Calu3 (cell line): ENCODE measurements at places on chromosomes 12 and 14. TPM values are rescaled to one million over a fixed set of nuclear protein-coding genes. Genes with fewer than 3 reads are reported as not detected.
A peak's percentile ranks its signal among the peaks of the same experiment; 100 is the strongest.

DNA sequence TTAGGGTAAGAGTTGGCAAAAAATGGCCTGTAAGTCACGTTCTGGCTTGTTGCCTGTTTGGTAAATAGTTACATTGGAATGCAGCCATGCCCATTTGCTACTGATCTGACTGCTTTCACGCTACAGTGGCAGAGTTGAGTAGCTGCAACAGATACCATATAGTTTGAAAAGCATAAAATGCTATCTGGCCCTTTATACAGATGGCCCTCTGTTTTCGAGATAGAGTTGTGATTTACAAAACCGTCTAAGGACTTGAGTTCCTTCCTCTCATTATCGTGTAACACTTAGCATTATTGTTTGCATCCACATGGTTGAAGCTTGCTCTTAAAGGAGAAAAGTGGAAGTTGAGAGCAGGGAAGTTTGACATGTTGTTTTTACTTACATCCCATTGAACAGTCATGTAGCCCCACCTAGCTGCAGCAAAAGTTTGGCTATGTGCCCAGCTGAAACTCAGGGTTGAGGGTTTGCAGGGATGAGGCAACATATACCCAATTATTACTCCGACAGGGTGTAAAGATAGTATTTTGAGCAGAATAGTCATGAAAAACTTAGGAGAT is 11.3 kb upstream of the SCFD1 start:
- no peaks in the 10 kb centered on the region for H3K27me3 ChIP-seq
- peak; percentile 66 for DNase-seq
- no peak overlapping the region for H3K4me3 ChIP-seq
- peaks cover 38% of the 10 kb centered on the region for H3K4me1 ChIP-seq
- H3K36me3 ChIP-seq: peaks cover 6% of the 10 kb centered on the region

DNA sequence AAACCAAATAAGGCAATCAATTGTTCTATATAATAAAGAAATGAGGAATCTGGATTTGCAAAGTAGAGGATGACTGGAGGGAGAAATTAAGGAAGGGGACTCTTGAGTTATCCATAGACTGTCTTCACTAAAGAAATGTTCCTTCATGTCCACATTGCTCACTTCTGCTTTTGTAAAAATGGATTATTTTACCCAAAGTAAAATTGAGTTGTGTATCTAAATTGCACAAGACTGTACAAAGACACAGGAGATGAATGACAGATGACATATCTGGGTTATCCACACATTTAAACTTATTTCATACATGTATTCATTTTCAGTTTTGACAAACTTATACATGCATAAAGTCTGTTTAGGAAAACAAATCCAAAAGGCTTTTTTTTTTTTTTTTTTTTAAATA is 11.3 kb downstream of the ATP2B1 start:
- no peaks in the 10 kb centered on the region for H3K27me3 ChIP-seq
- H3K4me1 ChIP-seq: peaks cover 71% of the 10 kb centered on the region
- H3K27ac ChIP-seq: no peak overlapping the region

DNA sequence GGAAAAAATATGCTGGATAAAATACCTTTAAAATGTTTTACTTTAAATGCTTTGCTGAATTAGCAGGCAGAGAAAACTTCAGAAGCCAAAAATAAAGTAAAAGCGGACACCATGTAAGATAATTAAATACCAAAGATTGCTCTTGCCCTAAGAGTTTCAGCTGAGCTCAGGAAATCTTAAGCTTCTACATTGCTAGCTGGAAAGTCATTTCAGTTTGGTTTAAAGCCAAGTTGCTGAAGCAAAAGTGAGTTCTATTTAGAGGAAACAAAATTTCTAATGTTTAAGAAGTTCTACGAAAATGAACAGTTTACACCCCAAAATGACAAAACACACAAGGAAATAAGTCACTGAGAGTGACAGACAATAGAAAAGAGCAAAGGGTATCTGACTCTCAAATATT is 310.0 kb downstream of the ADAMTS20 start:
- peaks cover 8% of the 10 kb centered on the region for H3K4me1 ChIP-seq
- no peaks in the 10 kb centered on the region for H3K27me3 ChIP-seq
- H3K4me3 ChIP-seq: no peak overlapping the region
- DNase-seq: no peak
- no peak overlapping the region for H3K27ac ChIP-seq

Gene AKAP3
- 1.5 and 1.6 TPM in 2 replicates for total RNA-seq

DNA sequence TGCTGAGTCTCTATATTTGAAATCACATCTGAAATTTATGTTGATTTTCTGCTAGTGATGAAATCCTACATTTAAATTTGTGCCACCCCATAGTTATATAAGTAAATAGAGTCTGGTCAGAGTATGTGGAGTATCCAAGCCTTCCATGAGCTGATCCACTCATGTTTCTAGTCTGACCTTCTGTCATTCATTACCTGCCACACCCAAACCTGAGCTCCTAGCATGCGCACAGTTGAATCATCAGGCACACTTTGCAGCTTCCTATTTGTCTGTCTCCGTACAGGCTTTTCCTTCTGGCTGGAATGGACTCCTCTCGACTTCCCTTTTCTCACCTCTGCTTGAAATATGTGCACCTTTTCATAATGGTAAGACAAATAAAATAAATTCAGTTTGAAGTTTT is 45.3 kb upstream of the LRIG3 start:
- peaks cover 50% of the 10 kb centered on the region for H3K4me1 ChIP-seq
- H3K4me3 ChIP-seq: no peak overlapping the region
- H3K27me3 ChIP-seq: no peaks in the 10 kb centered on the region
- H3K27ac ChIP-seq: peak overlapping the region; percentile 52
- DNase-seq: peak; percentile 45

Gene DBX2
- total RNA-seq: not detected in 2 replicates

DNA sequence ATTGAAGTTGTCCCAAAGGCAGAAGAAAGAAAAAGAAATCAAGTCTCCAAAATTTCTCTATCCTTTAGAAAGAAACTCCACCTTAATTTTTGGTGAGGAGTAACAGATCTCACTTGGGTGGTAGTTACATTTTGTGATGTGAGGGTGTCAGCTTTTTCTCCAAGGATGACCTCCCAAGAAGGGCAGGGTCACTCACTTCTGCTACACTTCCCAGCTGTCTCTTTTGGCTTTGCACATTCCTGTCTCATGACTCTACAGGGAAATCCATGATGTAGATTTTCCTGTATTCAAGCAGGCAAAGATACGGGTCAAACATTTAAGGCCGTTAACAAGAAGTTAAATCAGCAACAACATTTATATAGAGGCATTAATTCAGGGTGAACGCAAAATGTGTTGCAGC is 1016.4 kb downstream of the NRXN3 start:
- no peak overlapping the region for H3K27ac ChIP-seq
- no peak overlapping the region for H3K4me3 ChIP-seq
- DNase-seq: no peak
- no peaks in the 10 kb centered on the region for H3K36me3 ChIP-seq
- H3K4me1 ChIP-seq: no peaks in the 10 kb centered on the region
- no peaks in the 10 kb centered on the region for H3K27me3 ChIP-seq

- no peak for DNase-seq
- H3K27me3 ChIP-seq: no peaks in the 10 kb centered on the region
- peaks cover 5% of the 10 kb centered on the region for H3K36me3 ChIP-seq
- no peak overlapping the region for H3K4me3 ChIP-seq
- H3K27ac ChIP-seq: no peak overlapping the region
Observed at GRCh38 chr12:127162307-127162706, 1104.7 kb upstream of the TMEM132C start.

GRCh38 chr12:98752726-98753125 is 107.6 kb downstream of the APAF1 start:
- peaks cover 11% of the 10 kb centered on the region for H3K4me1 ChIP-seq
- no peak for DNase-seq
- H3K27me3 ChIP-seq: peaks cover 26% of the 10 kb centered on the region

Gene STAB2
- total RNA-seq: not detected in 2 replicates

Gene CLECL1
- total RNA-seq: not detected in 2 replicates

Gene KRT71
- not detected in 2 replicates for total RNA-seq

Gene AICDA
- not detected in 2 replicates for total RNA-seq

Gene SUSD6
- total RNA-seq: 44.7 and 45.5 TPM in 2 replicates

- no peaks in the 10 kb centered on the region for H3K36me3 ChIP-seq
- no peak overlapping the region for H3K27ac ChIP-seq
- no peak overlapping the region for H3K4me3 ChIP-seq
- H3K27me3 ChIP-seq: peaks cover 75% of the 10 kb centered on the region
- DNase-seq: peak; percentile 20
Observed at GRCh38 chr14:92890830-92891588, 31.9 kb upstream of the CHGA start.

DNA sequence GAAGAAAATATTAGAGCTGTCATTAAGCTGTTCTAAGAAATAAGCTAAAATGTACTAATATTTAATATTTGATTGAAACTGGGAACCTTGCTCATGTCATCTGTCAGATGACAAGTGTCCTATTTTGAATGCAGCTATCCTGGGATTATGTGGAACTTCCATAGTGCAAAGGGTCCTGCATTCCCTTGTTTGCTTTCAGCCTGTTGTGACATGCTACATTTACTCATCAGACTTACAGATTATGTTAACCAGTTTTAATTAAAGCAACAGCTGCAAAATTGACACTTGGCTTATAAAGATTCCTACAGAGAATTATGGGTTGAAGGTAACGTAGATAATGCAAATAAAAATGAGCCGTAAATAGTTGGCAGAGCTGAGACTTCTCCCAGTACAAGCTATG is 458.4 kb upstream of the RGS6 start:
- H3K4me1 ChIP-seq: no peaks in the 10 kb centered on the region
- DNase-seq: no peak
- no peaks in the 10 kb centered on the region for H3K27me3 ChIP-seq
- no peaks in the 10 kb centered on the region for H3K36me3 ChIP-seq
- H3K4me3 ChIP-seq: no peak overlapping the region

GRCh38 chr12:33988197-33988805 is 34.0 kb upstream of the ALG10 start:
- H3K4me1 ChIP-seq: peaks cover 40% of the 10 kb centered on the region
- H3K27me3 ChIP-seq: no peaks in the 10 kb centered on the region
- peak overlapping the region; percentile 79 for H3K27ac ChIP-seq
- H3K36me3 ChIP-seq: no peaks in the 10 kb centered on the region
- DNase-seq: no peak

DNA sequence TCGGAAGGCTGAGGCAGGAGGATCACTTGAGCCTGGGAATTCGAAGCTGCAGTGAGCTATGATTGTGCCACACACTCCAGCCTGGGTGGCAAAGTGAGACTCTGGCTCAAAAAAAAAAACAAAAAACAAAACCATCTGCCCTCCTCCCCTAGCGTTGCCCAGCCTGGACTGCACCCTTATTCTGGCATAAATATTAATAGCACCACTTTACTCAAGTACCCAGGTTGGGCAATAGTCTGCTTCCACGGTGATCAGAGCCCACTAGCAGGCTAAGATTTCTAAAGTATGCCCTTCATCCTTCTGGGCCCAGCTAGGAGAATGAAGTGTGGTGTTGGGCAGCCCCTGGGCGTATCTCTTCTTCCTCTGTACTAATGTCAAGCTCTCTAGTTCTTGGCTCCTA is 33.3 kb downstream of the KCTD10 start:
- H3K27me3 ChIP-seq: no peaks in the 10 kb centered on the region
- DNase-seq: no peak
- no peak overlapping the region for H3K4me3 ChIP-seq
- H3K36me3 ChIP-seq: no peaks in the 10 kb centered on the region

- no peak for DNase-seq
- H3K4me3 ChIP-seq: no peak overlapping the region
- H3K27ac ChIP-seq: no peak overlapping the region
- H3K36me3 ChIP-seq: no peaks in the 10 kb centered on the region
Observed at GRCh38 chr12:89029961-89030360, 322.3 kb downstream of the DUSP6 start.

- peaks cover 9% of the 10 kb centered on the region for H3K4me1 ChIP-seq
- peaks cover 77% of the 10 kb centered on the region for H3K36me3 ChIP-seq
- peak overlapping the region; percentile 7 for H3K27ac ChIP-seq
Observed at GRCh38 chr12:104354868-104355570, 51.5 kb downstream of the EID3 start.

DNA sequence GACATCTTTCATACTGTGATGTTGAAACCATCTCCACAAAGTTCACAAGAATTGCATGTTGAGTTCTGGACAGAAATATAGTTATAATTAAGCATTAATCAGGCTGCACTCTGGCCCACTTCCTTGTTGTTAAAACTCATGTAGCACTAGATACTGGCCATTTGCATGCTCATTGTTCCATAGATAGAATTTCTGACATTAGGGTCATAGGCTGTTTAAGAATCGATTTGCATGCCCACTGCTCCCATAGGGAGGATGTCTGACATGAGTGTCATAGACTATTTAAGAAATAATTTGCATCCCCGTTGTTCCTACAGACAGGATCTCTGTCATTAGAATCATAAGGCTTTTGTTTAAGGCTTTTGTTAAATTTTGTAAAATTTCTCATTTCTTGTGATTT is 50.2 kb downstream of the MYF5 start:
- no peaks in the 10 kb centered on the region for H3K27me3 ChIP-seq
- no peak overlapping the region for H3K27ac ChIP-seq
- no peak overlapping the region for H3K4me3 ChIP-seq
- peaks cover 5% of the 10 kb centered on the region for H3K36me3 ChIP-seq
- DNase-seq: no peak

Gene CAMKK2
- 34.0 and 35.7 TPM in 2 replicates for total RNA-seq

DNA sequence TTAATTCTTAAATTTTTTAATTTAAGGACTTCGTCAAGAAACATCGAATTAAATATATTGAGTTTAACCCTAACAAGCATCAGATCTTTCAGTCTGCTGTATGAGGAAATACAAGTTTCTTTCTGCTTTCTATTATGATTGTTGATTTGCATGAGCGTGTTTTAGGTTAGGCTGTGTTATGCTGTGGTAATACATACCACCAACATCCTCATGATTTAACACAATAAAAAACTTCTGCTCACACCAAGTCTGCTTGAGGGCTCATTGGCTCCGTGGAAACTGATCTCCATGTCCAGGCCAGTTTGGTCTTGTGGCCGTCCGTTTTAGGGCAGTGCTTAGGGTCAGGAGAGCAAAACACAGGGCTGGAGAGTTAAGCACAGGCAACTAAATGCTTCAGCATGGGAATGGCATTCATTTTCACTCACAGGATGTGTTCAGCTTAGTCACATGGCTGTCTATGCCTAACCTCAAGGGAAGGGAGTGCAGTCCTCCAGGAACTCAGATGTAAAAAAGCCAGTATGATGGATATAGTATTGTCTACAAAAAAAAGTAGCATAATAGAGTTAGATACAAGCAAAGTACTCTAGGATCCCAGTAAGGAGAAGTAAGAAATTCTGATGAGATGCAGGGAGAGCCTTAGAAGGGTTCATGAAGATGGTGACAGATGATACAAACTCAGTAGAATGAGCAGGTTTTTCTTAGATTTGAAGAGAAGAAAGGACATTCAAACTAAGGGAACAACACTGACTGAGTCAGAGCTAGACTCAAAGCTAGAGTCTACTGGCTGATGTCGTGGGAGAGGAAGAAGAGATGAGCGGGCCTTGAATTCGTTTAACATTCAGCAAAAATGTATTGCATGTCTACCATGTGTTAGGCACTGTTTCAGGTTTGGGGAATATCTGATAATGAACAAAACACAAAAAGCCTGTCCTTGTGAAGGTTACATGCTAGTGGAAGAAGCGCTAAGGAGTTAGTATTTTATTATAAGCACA is 16.3 kb downstream of the MARK3 start:
- H3K27me3 ChIP-seq: no peaks in the 10 kb centered on the region
- H3K27ac ChIP-seq: peak overlapping the region; percentile 82
- peak overlapping the region; percentile 12 for H3K4me3 ChIP-seq
- H3K4me1 ChIP-seq: peaks cover 44% of the 10 kb centered on the region
- DNase-seq: no peak
- H3K36me3 ChIP-seq: peaks cover 16% of the 10 kb centered on the region

Gene KHNYN
- 47.6 and 54.6 TPM in 2 replicates for total RNA-seq
